ENCODE measurements at places on chromosomes 16 and 17. TPM values are rescaled to one million over a fixed set of nuclear protein-coding genes. Genes with fewer than 3 reads are reported as not detected.

- no peak for DNase-seq
These were observed 135.7 kb downstream of the CDK5R1 start for GRCh38 chr17:32622540-32622939.

DNA sequence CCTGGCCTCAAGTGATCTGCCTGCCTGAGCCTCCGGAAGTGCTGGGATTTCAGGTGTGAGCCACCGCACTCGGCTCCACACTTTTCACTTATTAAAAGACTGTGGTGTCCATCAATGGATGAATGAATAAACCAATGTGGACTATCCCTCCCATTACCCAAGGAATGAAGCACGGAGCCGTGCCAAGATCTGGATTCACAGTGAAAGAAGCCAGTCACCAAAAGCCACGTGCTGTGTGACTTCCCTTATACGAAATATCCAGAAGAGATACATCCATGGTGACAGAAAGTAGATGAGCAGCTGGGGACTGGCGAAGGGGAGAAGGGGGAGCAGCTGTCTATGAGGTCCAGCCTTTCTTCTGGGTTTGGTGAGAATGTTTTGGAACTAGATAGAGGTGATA lies 48.2 kb upstream of the STH start:
- no peak for DNase-seq

- DNase-seq = no peak
These were observed 6.5 kb downstream of the CD7 start for GRCh38 chr17:82310877-82311276.

ZNF764 gene
- total RNA-seq = 2.0 TPM

ABCC12 gene
- total RNA-seq = not detected

DNA sequence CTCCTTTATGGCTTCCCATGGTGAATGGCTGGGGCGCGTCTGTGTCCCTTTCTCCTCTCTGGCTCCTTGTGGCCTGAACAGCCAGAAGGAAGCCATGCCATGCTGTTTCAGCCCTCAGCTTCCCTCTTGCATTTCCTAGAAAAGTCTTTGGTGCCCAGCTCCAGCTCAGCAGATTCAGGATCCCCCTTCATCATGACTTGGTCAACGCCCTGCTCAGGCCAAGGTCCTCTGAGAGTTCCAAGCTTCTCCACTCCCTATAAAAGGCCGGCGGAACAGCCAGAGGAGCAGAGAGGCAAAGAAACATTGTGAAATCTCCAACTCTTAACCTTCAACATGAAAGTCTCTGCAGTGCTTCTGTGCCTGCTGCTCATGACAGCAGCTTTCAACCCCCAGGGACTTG lies at the start of gene CCL13:
Gene CCL13, plus strand, starts transcription at position 287 of the 400 bp plus-strand sequence. Its CDS starts 47 bp downstream, at position 334.
- DNase-seq = no peak

- DNase-seq = no peak
These were observed 9.7 kb downstream of the PHKB start for GRCh38 chr16:47470810-47471209.

TBC1D28 gene
- not detected for total RNA-seq

DNA sequence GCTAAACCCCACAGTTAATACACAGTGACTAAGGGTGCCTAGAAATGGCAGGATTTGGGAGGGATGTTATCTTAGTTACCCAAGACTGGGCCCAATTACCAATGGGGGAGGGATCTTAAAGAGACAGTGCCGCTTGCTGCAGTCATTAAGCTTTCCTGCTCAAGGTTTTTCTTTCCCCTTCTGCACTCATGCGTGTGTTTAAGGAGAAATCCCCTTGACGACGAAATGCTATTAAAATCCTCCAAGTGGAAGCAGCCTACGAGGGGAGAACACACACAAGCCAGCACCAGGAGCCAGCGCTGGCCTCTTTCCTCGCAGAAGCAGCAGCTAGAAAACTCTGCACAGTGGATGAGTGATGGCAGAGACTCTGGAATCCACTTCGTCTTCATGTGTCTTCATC lies 22.0 kb downstream of the SALL1 start:
- DNase-seq = no peak

DNA sequence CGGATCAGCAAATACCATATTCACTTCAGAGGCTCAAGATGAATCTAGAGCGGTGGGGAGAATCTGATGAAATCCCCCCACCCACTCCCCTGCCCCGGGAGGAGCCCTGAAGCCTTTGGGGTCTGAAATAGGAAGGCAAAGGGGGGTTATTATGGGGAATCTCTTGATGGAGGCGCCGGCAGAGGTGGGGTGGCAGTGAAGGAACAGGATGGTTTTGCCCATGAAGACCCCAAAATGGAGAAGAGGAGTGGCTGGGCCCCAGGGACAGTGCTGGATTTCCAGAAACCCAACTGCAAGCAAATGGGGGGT lies 637 bp downstream of the WNT3 start:
- no peak for DNase-seq

FAM83G gene
- total RNA-seq = 4.7 TPM

KRT12 gene
- not detected for total RNA-seq

GRCh38 chr17:2090804-2091534 lies 36.1 kb downstream of the HIC1 start:
- DNase-seq = peak; percentile 76

NXPH3 gene
- total RNA-seq = 0.36 TPM

DNA sequence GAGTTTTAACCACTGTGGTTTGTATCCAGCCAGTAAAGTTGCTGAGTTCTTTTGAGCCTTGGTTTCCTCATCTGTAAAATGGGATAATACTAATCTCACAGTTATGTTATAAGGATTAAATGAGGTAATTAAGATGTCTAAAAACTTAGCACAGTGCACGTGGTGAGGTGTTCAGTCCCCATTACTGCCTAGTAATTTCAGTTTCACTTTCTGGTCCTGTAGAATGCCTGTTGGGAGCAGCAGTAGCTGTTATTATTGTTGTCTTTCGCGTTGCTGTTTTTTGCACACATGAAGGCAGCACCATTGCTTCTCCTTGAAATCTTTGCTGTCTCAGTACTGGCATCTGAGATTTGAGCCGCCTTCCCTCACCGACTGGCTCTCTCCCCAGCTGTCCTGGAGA lies 182.4 kb downstream of the DNAH9 start:
- DNase-seq = no peak

GRCh38 chr16:14344292-14344691 lies 273.2 kb downstream of the MRTFB start:
- DNase-seq = no peak

GRCh38 chr17:29178750-29179231 lies 1.4 kb downstream of the MYO18A start:
- no peak for DNase-seq

- no peak for DNase-seq
These were observed 6.6 kb upstream of the SHCBP1 start for GRCh38 chr16:46627746-46628145.

- DNase-seq = no peak
These were observed 37.9 kb downstream of the CMIP start for GRCh38 chr16:81482329-81483063.

CTRL gene
- 1.9 TPM for total RNA-seq

GNGT2 gene
- total RNA-seq = not detected

GRCh38 chr16:533391-534123 lies 6.0 kb downstream of the CAPN15 start:
- no peak for DNase-seq

GRCh38 chr16:84495506-84495905 lies 9.0 kb downstream of the MEAK7 start:
- DNase-seq = no peak

DNA sequence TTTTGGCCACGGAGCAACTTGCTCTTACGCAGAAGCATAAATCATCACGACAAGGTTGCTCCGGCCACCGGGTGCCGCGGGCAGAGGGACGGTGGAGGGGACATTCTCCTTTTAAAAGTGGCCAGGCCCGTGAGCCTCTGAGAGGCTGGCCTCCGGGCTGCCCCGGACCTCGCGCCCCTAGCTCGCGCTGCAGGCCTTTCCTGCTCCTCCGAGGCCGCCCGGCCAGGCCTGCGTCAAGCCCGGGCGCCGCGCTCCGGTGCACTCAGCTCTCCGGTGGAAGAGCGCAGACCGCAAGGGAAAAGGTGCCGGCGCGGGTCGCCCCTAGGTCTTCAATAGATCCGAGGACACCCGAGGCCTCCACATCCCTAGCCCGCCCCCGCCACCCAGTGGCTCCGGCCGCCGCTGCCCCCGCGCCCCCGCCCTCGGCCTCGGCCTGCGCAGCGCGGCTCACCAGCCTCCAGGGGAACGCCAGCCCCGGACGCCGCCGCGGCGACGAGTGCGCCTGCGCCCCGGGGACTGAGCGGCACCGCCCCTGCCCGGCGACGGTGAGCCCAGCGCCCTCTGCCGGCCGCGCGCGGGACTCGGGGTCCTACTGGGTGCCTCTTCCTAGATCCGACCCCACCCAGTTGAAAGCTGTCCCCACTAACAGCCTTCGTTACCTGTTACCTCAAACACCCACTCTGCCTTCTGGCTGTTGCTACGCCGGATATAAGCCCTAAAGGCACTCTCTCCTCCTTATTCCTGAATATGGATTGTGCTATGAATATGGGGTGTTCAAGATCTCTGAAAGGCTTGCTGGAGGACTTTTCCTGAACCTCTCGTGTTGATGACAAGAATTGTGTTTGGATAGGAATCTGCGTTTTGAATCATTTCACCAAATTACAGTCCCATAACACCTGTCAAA lies at the start of gene LYRM9:
Gene LYRM9, minus strand, starts transcription at position 500 of the 904 bp plus-strand sequence. CDS start 10,671 bp downstream, outside the sequence.
- DNase-seq = peak; percentile 93

GRCh38 chr17:33595828-33596227 lies 302.7 kb upstream of the ASIC2 start:
- no peak for DNase-seq

DNA sequence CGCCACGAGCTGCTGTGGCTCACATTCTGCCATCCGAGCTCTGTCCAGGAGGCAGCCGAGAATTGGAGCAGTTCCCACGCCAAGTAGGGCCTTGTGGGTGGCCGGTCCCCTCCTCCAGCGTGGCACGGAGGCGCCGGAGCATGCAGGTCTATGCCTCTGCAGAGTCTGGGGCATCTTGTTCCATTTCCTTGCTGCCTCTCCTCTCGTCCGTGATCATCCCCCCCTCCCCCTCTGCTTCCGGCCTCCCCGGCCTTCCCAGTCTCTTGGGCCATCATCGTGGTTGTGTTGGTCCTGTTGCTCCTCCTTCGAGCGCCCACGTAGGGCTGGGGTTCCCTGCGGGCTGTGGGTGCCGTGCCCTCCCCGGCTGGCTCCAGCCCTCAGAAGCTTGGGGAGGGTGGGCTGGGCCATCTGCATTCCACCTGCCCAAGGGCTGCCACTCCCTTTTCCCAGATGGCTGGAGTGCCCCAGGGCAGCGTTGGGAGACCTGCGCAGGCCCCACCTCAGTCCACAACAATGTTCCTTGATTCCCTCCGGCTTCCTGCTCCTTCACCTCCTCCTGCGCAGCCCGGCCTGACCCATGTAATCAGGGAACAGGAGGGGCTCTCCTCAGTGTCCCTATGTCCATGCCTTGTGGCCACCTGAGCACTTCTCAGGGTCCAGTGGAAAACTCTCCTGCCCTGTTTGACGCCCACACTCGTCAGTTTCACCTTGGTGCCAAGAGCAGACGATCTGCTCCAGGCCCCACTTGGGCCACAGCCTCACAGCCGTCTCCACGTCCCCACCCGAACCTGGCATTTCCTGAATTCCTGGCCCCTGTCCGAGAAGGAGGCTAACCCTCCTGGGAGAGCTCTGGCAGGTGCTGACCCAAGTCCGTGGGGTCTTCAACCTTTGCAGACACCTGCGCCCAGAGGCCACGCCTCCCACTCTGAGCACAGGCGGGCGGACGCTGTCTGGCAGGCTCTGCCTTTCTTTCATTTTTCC lies 37.1 kb downstream of the BAIAP2 start:
- no peak for DNase-seq

- DNase-seq = no peak
These were observed 34.8 kb upstream of the GAS7 start for GRCh38 chr17:10233161-10233560.

TLCD2 gene
- total RNA-seq = 0.59 TPM

DNA sequence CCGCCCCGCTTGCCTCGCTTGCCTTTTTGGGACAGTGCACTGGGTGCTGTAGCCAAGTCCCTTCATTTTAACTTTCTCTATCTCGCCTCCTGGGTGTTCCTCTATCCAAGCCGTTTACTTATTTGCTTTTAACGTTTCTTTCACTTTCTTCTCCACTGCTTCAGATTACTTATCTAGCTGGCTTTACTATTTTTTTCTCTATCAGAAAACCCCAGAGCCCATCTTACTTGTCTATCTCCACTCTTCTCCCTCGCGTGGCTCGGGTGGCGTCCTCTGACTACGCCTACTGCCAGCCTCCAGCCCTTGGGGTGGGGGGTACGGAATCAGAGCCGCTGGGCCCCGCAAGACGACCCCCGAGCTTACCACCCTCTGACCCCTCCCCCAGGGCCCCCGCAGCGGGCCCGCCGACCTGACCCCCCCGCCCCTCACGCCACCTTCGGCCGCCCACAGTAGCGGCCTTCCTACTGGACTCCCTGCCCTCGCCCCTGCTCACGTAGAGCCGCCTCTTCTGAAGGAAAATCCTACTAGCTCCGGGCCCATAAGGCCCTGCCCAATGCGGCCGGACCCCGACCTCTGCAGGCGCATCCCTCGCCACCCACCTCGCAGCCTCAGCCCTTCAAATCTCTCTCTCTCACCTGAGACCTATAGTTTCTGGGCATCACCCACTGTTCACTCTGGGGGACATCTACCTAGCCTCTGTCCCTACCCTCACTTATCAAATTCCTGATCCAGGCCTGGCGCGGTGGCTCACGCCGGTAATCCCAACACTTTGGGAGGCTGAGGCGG lies 1.0 kb upstream of the SLC12A4 start:
- DNase-seq = no peak

GRCh38 chr17:79220201-79220712 lies 145.6 kb downstream of the ENGASE start:
- no peak for DNase-seq

RPH3AL gene
- total RNA-seq = 2.3 TPM

- peak; percentile 13 for DNase-seq
These were observed 313.3 kb upstream of the XYLT1 start for GRCh38 chr16:17784073-17784472.

ZDHHC1 gene
- total RNA-seq = not detected

CLDN7 gene
- total RNA-seq = not detected

GRCh38 chr17:21677911-21678310 lies 14.4 kb upstream of the KCNJ18 start:
- no peak for DNase-seq

DNA sequence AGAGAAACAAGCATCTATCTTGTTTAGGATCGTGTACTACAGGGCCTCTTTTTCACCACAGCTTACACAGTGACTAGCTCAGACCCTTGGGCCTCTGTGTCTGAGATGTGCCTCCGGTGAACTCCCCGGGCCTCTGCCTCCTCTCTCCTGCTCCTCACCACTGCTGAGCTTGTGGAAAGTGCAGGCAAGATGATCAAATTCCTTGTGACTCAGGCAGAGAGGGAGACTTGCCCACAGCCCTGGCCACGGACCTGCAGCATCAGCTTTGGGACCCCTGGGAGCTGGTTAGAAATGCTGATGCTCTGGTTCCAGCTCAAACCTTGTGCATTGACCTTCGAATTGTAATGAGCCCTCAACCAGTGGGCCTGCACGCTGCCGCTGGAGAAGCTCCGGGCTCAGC lies 79.8 kb downstream of the ZDHHC7 start:
- DNase-seq = no peak

GRCh38 chr17:51155416-51155815 lies 2.1 kb downstream of the NME1 start:
- no peak for DNase-seq

KCNJ12 gene
- total RNA-seq = 5.2 TPM

GDPD3 gene
- total RNA-seq = not detected
